ENCODE measurements at places on chromosomes 6 and 20. TPM values are rescaled to one million over a fixed set of nuclear protein-coding genes. Genes with fewer than 3 reads are reported as not detected.

GRCh38 chr6:28817808-28818145 is 106.0 kb downstream of the TRIM27 start:
- DNase-seq: no peak

- peak; percentile 10 for DNase-seq
Measured at GRCh38 chr6:29749308-29749662, 26.1 kb downstream of the HLA-F start.

Gene FAM110A
- 7.1 TPM for polyA plus RNA-seq

Gene KCNS1
- 0.37 TPM for polyA plus RNA-seq

GRCh38 chr6:49606721-49607390 is 29.8 kb downstream of the RHAG start:
- peak; percentile 70 for DNase-seq

- no peak for DNase-seq
Measured at GRCh38 chr6:44735630-44735963, 348.1 kb downstream of the CDC5L start.

Gene PRDM1
- 3.9 TPM for polyA plus RNA-seq

Gene HLA-DRB1
- polyA plus RNA-seq: 52.1 TPM

Gene PRDM13
- polyA plus RNA-seq: not detected

Gene IL17F
- not detected for polyA plus RNA-seq

DNA sequence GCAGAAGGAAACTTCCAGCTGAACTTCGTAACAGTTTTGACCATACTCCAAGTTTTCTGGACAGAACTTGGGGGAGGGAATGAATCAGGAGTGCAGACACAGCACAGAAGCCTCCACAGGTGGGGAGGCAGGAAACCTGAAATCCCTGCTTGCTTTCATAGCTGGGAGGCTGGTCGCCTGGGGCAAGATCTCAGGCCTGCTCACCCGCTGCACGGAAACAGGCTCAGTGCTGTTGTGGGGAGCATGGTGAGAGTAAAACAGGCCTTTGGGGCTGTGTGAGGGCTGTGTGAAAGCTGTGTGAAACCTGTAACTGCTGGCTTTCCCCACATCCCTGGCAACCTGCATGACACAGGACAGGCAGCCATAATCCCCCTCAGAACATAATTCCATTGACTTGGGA is 85.2 kb upstream of the UFL1 start:
- DNase-seq: peak; percentile 5

Gene HLA-DOA
- polyA plus RNA-seq: 4.7 TPM

Gene VWA7
- polyA plus RNA-seq: 10.4 TPM

DNA sequence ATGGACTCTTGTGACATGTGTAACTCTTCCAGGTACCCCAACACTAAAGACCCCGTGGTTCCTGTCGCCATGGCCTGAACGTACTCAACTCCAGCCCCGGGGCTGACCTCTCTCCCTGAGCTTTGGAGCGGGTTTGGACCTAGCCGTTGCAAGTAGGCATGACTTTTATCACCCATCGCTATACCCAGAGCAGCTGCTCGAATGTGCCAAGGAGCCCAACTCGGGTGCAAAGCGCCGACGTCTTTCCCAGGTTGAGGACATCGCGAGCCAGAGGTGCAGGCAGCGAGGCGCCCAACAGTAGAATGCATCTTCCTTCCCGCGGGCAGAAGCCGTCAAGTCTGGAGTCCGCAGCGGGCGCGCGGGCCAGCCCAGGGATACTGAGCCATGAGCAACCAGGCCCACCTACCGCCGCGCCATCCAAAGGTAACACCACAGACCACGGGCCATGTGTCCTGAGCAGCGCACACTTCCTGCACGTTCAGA is 5.7 kb upstream of the LAMP5 start:
- no peak for DNase-seq

Gene IL17A
- not detected for polyA plus RNA-seq

DNA sequence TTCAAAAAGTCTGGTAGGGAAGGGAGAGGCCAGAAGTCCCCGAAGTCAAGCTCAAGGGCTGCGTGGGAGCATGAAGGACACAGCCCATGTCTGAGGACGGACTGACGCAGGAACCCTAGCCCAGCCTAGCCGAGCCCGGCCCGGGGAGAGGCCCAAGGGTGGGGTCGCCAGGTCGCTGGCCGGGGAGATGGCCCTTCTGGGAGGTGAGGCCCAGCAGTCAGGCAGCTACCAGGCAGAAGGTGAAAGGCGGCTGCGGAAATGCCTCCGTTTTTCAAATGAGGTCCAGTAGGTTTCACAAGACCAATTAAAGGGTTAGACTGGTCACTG is 44.6 kb downstream of the WDR27 start:
- no peak for DNase-seq

GRCh38 chr6:13892017-13892645 is 32.6 kb upstream of the RNF182 start:
- DNase-seq: no peak

DNA sequence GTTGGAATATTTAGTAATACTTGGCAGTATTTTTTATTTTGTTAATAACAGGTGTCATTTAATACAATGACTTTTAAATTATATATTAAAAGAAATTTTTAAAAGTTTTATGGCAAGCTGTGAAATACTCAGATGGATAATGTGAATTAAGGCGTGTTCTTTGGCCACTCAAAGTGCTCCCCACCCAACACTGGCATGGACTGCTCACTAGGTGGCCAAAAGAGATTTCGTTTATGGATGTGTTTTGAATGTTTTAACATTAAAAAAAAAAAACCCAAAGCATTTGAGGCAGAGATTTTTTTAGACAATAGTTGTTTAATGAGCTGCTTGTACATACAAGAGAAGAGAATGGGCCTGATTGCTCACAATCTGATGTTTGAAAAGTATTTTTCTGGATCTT is 86.5 kb downstream of the QKI start:
- no peak for DNase-seq

DNA sequence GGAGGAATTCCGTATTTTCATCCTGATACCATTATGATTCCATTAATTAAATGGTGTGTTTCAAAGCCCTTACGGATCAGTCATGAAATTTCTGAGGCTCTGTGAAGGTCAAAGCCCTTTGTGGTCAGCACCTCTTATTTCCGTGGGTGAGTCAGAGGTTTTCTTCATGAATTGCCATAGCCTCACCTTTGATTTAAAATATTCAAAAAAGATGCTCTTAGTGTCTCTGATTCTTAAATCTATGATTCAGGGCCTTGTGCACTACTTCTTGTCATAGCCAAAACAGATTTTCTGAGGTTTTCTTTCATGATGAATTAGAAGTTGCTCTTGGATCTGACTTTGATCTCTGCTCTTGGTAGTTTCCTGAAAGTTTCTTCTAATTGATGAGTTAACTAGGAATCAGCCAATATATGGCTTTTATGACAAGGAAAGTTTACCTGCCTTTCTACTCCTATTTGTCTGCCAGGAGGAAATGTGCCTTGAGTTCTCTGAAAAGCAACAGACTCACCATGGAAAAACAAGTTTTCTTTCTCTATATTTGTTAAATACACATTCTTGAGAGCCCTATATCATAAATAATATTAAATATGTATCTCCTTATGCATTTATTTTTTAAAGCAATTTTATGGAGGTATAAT is 613.0 kb downstream of the UTRN start:
- no peak for DNase-seq

GRCh38 chr6:125078602-125079321 is 74.8 kb upstream of the TPD52L1 start:
- DNase-seq: no peak

Data from right renal pelvis (tissue), 4 donors.